ENCODE measurements at places on chromosomes 6 and 20.

- no peak for DNase-seq
Observed at GRCh38 chr6:90072501-90072900, 178.2 kb downstream of the GJA10 start.

- DNase-seq = no peak
Observed at GRCh38 chr6:147548921-147549475, 40.5 kb downstream of the SAMD5 start.

GRCh38 chr6:137957471-137957870 is 90.4 kb downstream of the TNFAIP3 start:
- no peak for DNase-seq

DNA sequence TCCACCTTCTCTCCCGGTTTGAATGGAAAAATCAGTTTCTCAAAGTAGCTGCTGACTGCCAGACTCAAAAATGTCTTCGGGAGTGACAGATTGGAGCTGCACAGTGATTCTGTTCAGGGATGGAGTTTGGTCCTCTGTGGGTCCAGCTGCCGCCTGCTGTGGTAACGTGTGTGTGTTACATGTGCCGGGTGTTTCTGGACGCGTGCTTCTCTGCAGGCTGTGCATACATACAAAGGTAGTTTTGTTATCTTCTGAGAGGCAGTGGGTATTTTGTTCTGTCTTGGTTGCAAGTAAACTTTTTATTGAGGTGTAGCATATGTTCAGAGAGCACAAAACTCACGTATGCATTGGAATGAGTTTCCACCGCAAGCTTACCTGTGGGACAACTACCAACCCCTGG is 41.3 kb upstream of the NAA20 start:
- DNase-seq = no peak

- no peak for DNase-seq
Observed at GRCh38 chr6:43719511-43719910, 31.9 kb upstream of the MRPS18A start.

DNA sequence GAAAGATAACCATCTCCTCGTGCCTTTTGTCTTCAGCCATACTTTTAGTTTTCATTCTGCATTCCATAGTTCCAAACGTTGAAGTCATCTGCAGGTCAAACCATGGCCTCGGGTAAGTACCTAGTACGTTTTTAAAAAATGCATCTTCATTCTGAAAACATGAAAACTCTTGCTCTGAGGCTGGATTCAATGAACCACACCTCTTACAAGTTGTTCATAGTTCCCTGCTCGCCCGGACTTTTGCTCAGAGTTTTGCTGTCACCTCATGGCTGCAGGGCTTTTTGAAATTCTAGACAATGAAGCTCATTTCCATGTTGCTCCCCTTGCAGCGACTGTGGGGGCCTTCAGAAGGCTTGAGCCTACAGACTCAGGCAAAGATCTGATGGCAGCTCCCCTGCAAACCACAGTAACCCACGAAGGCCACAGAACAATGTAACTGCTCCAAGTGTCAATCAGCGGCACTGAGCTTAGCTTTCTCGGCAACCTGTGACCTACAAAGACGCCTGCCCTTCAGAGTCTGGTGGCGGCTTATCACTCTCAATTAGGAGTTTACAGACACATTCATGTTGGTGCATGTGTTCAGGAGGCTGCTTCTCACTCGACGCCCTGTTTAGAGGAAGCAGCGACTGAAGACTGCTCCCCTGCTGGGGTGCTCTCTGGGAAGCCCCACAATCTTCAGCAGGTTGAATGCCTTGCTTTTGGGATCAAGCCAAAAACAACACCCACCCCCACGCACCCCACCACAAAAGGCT is 61.2 kb downstream of the FOXC1 start:
- no peak for DNase-seq

GRCh38 chr6:12173661-12174060 is 116.5 kb upstream of the EDN1 start:
- no peak for DNase-seq

- DNase-seq = no peak
Observed at GRCh38 chr6:45185403-45186251, 142.5 kb upstream of the RUNX2 start.

DNA sequence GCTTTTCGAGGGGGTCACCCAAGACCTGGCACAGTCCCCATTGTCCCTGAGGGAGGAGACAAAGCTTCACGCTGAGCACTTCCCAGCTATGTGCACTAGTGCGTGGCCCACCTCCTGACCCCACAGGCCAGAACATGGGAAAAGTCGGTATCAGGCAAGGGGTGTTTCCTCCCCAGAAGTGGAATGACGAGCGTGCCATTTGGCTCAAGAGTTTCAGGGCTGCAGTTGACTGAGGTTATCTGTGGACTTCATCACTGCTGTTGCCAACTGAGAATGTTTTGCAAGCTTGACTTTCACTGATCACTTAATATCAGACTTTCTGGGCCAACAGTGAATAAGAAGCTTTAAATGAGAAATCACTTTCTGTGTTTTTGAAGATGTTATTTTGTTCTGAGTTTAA is 137.0 kb upstream of the AFDN start:
- DNase-seq = no peak

Data from stimulated activated CD8-positive, alpha-beta memory T cell treated with anti-CD3 and anti-CD28 coated beads, Interleukin-12 subunit alpha, Interleukin-12 subunit beta, amount 100 ng/mL, for 4 hours (primary cell).